ENCODE measurements at places on chromosomes 3 and 15.

DNA sequence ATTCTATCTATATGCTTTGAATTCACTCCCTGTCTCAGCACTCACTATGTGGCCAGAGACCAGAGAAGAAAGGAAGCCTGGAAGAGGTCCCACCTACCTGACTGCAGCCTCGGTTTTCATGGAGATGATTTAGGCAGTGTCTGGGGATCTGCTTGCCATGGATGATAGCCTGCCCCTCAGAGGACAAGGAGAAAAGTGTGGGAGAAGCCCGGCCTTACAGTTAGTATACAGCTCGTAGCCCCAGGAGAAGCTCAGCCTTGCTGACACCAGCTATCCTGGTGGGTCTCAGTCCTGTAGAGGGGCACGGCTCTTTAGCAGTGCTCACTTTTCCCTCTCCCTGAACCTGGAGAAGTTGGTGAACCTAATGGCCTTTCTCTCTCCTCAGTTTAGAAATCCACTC, 25.9 kb upstream of the RTP4 start:
- no peaks in the 10 kb centered on the region for H3K36me3 ChIP-seq
- no peaks in the 10 kb centered on the region for H3K27me3 ChIP-seq
- no peaks in the 10 kb centered on the region for H3K4me1 ChIP-seq
- no peak for DNase-seq

DNA sequence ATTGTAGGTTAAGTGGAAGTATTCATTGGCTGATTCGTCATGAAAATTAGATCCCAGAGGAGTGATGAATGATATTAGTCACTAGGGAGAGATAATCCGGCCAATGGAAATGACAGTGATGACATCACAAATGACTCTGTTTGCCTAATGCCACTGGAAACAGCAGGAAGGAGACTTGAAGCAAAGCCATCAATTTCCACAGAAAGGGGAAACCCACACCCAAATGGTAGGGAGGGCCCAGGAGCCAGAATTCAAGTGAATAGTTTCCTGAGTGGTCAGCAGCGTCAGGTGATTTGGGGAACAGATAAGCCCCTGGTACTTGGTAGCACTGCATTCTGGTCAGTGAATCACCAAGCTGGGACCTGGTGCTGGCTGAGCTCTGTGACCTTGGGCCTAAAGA, 3.3 kb upstream of the ADAMTS9 start:
- H3K4me1 ChIP-seq, result no peaks in the 10 kb centered on the region
- no peak for DNase-seq
- H3K27ac ChIP-seq, result no peak overlapping the region
- no peak overlapping the region for H3K4me3 ChIP-seq
- no peaks in the 10 kb centered on the region for H3K27me3 ChIP-seq
- no peaks in the 10 kb centered on the region for H3K36me3 ChIP-seq

GRCh38 chr15:85408270-85408746, 27.9 kb downstream of the AKAP13 start:
- no peaks in the 10 kb centered on the region for H3K27me3 ChIP-seq
- H3K4me3 ChIP-seq, result no peak overlapping the region
- peak overlapping the region; percentile 14 for H3K27ac ChIP-seq
- no peak for DNase-seq
- H3K4me1 ChIP-seq, result peaks cover 63% of the 10 kb centered on the region

- H3K36me3 ChIP-seq, result peaks cover 34% of the 10 kb centered on the region
- no peaks in the 10 kb centered on the region for H3K27me3 ChIP-seq
- peak overlapping the region; percentile 10 for H3K27ac ChIP-seq
- no peak overlapping the region for H3K4me3 ChIP-seq
These were observed 44.8 kb downstream of the ANP32A start for GRCh38 chr15:68775671-68776476.

Data from tibial nerve (tissue), 4 donors.